Stimulated activated CD4-positive, alpha-beta T cell treated with anti-CD3 and anti-CD28 coated beads, Interleukin-15, amount 100 ng/mL, for 1 hour (primary cell): ENCODE measurements at places on chromosomes 11 and 22.

DNA sequence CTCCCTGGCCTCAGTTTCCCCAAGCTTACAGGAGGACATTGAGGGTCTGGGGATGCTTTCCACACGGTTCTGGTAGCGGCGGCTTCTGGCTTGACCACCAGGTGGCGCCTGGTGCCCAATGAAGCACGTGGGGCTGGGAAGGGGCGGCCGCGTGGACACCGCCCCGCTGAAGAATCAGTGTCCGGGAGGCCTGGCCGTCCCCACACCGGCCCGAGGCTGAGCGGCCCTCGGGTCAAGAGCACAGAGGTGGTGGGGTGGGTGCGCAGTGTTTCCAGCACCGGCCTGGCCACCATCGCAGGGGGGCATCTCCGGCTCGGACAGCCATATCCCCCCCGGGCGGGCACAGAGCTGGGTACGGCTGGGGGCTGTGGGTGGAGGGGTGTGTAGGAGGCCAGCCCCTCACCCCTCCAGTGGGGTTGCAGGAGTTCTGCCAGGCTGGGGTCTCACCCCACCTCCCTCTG is 27.8 kb upstream of the PPARA start:
- peak; percentile 66 for DNase-seq

GRCh38 chr11:45154276-45154675 is 7.8 kb downstream of the PRDM11 start:
- DNase-seq = no peak

DNA sequence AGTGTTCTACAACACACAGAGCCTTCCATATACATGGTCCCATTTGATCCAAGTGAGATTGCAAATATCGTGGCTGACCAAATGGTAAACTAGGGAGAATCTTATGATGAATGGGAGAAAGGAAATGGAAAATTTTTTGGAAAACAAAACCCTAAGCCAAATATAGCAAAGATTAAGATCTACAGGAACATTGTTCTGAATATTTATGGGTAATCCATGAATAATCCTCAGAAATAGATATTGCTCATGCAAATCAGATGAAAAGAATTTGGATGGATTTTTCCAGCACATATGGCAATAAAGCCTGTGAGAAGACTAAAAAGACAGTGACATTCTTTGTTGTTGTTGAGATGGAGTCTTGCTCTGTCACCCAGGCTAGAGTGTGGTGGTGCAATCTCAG is 21.7 kb upstream of the PRDM10 start:
- DNase-seq = no peak

DNA sequence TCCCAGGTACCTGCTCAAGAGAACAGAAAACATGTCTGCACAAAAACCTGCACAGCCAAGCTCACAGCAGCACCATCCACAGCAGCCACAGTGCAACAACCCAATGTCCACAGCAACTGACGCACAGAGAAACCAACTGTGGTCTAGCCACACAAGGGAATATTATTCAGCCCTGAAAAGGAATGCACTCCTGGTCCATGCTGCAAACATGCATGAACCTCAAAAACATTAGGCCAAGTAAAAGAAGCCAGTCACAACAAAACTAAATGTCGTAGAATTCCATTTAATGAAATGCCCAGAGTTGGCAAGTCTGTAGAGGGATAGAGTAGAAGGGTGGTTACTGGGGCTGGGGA is 60.6 kb downstream of the MYEOV start:
- DNase-seq = no peak

DNA sequence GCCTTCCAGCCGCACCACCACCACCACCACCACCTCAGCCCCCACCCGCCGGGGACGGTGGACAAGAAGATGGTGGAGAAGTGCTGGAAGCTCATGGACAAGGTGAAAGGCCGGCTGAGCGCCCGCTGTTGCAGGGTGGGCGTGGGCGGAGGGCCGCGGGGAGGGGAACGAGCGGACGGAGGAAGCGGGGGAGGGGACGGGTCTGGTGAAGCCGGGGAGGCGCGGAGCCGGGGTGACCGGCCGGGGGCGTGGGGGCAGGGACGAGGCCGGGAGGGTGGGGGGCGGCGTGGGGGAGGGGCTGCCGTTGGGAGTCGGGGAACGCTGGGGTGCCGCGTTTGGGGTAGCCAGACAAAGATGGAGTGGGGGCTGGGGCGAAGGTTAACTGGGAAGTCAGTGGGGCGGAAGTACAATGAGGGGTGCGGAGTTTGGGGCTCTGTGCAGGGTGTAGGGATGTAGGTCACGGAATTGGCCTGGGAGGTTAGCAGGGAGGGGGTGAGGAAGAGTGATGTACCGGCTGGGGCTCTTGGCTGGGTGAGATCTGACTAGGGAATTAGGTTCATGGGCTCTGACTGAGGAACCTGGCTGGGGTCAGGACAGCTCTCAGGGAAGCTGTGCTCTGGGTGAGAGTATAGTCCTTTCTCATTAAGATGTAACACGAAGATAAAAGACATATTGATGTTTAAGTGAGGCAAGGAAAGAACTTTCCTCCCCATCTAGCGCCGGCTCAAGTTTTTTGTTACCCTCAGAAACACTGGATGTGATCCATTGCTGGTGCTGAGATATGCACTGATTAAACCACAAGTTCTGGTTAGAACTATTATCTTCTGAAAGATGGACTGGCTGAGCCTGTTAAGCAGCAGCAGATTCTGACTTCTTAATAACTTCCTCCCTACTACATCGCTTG is 624 bp downstream of the CBL start:
- DNase-seq = peak; percentile 32

- DNase-seq = no peak
These were observed 133.3 kb downstream of the RRAS2 start for GRCh38 chr11:14225666-14226065.

- DNase-seq = no peak
These were observed 512 bp downstream of the SH3BP1 start for GRCh38 chr22:37639771-37640590.

- DNase-seq = no peak
These were observed 1137.7 kb upstream of the CNTN5 start for GRCh38 chr11:97883086-97883485.

DNA sequence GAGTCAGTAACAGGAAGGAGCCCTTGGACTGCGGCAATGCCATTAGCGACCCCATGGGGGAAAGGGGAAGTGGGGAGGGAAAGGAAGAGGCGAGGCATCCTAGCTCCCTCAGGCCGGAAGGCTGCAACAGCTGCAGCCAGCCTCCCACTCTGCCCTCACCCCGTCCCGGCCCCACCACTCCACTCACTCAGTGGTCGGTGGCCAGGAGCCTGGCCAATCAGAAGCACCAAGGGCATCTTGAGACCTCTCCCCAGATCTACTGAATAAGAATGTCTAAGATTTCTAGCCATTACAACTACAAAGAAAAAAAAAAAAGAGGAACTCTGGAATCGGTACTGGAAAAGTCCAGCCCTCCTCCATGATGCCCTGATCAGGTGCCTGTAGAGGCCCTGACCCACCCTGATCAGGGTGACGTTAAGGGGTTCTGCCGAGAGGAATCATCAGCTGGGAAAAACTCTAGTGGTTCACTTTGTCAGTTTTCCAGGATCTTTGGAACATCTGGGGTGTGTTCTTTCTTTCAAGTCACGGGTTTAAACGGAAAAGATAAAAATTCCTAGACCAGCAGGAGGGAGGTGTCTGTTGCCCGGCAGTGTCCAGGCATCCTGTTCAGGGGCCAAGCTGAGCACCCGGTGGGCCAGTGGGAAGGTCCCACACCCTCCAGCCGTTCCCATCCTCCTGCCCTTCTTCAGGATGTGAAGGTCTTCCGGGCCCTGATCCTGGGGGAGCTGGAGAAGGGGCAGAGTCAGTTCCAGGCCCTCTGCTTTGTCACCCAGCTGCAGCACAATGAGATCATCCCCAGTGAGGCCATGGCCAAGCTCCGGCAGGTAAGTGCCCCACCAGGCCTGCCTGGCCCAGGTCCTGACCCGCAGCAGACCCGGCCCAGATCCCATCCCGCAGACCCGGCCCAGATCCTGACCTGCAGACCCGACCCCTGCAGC is 14.4 kb downstream of the OAF start:
- no peak for DNase-seq

DNA sequence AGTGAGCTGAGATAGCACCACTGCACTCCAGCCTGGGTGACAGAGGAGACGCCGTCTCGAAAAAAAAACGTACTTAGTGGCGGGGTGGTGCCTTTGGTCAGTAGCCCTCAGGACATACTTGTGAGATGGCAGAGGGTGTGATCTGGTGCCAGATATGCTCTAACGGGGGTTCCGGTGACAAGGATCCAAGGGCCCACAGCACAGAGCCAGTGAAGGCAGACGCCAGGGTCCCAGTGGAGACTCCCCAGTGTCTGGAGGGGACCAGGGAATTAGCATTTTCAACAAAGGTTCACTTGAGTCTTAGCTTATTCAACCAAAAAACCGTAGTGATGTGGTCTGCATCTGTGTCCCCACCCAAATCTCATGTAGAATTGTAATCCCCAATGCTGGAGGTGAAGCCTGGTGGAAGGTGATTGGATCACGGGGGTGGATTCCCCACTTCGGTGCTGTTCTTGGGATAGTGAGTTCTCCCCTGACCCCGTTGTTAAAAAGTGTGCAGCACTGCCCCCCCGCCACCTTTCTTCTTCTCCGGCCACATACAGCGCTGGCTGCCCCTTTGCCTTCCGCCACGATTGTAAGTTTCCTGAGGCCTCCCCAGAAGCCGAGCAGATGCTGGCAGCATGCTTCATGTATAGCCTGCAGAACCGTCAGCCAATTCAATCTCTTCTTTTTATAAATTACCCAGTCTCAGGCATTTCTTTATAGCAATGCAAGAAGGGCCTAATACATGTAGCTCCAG is 26.6 kb upstream of the OSBPL5 start:
- DNase-seq = no peak

GRCh38 chr22:38758276-38758945 is 2.6 kb upstream of the SUN2 start:
- DNase-seq = peak; percentile 41

DNA sequence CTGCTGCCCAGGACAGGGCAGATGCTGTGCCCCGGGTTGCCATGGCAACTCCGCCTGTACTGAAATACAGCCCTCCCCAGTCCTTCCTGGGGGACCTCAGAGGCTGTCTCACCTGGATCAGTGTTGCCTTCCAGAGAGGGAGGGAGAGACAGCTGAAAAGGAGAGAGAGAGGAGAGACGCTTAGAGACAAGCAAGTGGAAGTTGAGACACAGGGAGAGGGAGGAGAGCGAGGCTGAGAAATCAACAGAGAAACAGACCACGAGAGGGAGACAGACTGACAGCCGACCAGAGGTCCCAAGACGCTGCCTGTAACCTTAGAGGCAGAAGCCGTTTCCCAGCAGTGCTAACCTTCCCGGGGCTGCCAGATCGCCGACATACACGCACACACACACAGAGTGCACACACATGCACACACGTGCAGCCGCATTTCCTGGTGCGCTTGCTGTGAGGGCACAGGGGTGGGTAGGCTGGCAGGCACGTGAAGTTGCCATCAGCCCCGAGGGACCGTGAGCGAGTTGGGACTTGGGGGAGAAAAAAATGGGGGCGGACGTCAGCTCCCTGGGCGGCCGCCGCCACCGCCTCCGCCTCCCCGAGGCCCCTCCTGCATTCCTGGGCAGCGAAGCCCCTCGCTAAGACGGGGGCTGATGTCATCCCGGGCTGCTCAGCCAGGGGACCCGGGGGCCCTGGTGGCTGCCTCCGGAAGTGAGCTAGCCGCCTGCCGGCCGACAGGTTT is 88.6 kb upstream of the CRYBB3 start:
- peak; percentile 16 for DNase-seq

GRCh38 chr11:82992223-82992622 is 79.5 kb downstream of the RAB30 start:
- DNase-seq = no peak

- DNase-seq = no peak
These were observed 26.8 kb upstream of the FZD4 start for GRCh38 chr11:86981777-86982540.

GRCh38 chr11:57341250-57341808 is 3.2 kb downstream of the P2RX3 start:
- no peak for DNase-seq

DNA sequence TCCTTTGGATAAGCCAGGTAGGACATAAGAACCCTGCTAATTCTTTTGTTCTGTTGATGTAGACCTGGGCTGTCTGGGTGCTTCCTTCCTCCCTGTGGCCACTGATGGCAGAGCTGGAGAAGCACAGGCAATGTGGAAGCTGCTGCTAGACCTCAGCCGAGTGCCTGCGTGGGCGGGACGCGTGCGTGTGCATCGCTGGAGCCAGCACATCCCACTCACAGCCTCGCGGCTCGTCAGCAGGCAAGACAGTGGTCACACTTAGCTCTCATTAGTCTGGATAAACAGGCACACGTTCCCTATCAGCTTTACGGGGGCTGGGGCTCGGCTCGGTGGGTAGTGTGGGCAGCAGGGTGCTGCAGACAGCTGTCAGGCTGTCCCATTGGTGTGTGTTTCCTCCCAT is 155.7 kb downstream of the GRIK4 start:
- DNase-seq = no peak

DNA sequence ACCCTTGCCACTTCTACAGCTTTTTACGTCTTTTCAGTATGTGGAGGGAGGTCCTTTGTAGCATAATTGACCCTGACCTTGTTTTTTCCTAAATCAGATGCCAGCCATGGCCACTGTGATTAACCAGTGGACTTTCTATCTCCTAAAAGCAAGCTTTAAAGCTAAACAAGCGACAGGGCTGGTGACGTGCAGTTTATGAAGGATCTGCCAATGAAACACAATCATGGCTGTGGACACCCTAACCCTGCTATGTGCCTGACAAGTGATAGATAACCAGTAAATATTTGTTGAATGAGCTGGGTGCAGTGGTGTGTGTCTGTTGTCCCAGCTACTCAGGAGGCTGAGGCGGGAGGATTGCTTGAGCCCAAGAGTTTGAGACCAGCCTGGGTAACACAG is 64.2 kb downstream of the LIF start:
- no peak for DNase-seq

GRCh38 chr11:79253280-79253679 is 187.6 kb downstream of the TENM4 start:
- no peak for DNase-seq

DNA sequence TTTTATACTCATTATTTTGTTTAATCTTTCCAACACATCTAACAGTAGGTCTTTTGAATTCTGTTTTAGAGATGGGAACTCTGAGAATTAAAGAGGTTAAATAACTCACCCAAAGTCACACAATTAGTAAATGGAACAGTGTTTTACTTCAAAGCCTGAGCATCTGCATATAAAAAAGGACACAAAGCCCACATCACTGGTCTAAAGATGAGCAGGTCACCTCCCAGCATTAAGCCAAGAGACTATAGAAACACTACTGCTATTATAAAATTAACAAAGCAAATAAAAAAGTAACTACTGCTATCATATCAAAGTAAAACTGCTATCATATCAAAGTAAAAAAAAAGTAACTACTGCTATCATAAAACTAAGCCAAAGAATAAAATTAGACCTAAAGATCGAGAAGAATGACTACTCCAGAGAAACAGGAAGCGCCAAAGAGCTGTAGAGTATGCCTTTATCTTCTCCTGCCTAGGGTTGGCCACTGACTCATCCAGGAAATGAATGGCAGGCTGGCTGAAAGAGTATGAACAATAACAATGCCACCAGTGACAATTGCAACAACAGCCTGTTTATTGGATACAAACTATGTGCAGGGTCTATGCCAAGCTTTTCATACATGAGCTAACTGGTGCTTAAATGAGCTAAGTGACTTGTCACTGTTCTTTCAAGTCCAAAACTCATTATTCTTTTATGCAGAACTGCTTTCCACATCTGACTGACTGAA is 1153.0 kb upstream of the TENM4 start:
- no peak for DNase-seq
